NCI-H2171 (cell line): ENCODE measurements at places on chromosomes 1 and 21.
A peak's percentile ranks its signal among the peaks of the same experiment; 100 is the strongest.

DNA sequence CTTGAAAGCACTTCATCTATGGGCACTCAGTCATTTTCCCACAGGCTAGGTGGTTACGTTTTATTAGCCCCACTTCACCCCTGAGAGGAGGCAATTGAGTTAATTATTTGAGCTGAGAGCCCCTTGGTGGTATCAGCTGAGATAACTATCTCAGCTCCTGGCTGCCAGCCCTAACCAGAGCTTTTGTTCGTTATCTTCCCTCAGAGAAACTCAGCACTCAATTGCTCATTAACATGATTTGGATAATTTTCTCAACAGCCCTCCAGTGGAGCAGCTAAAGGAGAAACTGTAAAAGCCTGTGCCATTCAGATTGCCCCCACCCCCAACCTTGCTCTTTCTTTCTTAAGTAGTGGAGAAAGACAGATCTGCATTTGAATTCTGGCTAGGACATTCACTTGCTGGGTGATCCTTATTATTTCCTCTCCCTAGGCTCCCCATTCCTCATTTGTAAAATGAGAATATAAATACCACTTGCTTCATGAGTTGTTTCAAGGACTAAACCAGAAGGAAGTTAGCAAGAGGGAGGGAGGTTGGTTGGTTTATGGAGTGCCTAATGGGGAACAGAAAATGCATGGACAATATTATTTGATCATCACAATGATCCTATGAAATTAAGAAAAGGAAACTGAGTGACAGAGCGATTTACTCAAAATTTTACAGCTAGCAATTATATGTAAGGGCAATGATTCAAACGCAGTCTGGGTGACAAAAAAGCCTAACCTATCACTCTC, 218.7 kb upstream of the FGGY start:
- DNase-seq = no peak

DNA sequence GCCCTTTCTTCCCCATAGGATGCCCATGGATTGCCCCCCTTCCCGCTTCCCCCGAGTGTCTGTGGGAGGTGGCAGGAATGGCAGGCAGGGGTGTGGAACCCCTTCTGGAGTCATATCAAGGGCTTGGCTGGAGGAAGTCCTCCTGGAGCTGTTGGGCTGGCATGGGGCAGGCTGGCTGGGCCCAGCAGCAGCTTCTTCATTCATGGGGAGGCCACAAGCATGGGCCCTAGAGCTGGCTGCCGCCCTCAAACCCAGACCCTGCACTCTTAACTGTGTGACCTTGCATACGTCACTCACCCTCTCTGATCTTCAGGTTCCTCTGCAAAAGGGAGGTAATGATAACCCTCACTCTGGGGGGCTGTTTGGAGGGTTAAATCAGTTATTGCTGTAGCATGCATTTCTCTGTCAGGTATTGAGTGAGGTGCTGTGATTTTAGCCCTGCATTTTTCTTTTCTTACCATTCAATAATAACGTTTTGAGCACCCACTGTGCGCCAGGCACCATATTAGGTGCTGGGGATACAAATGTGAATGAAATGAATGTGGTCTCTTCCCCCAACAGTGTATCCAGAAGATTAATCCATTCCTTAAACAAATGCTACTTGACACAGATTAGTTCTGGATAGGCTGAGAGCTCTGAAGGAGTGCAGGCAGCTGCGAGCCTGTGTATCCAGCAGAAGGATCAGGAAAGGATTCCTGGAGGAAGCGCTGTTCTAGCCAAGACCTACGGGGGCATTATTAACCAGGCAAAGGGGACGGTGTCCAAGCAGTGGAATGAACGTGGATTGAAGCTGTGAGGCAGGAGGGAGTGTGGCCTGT, 9.3 kb downstream of the PCSK9 start:
- no peak for DNase-seq

DNA sequence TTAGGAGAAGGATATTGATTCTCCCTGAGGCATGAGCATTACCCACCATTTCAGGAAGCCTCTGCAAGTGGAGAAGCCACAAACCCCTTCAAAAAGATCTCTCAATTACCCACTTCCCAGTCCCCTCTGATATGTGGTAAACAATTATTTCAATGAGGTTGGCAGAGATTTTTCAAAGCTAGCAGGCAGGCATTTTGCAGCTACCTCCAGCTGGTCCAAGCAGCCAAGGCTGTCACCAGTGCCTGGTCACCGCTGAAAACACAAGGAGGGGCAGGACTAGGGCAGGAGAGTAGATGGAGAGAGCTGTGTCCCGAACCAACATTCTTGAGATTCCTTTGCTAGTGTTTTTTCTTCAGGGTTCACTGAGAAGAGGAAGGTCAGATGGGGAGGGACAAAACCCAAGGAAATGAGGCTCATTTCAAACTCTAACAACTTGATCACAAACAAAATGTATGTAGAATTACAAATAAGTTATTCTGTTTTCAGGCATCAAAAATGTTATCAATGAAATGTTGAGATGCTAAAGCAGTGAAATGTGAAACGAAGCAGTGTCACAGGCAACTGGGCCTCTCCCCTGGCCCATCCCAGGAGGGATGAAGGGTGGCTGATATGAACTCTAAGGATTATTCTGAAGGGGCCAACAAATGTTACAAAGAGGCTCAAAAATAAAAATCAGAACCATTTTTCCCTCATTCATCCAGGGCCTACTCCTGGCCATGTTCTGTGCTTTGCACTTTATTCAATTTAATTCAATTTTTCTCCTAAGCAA, 22.3 kb downstream of the APP start:
- no peak for DNase-seq

- DNase-seq = no peak
Observed at GRCh38 chr1:158649052-158649451, 37.5 kb downstream of the SPTA1 start.

DNA sequence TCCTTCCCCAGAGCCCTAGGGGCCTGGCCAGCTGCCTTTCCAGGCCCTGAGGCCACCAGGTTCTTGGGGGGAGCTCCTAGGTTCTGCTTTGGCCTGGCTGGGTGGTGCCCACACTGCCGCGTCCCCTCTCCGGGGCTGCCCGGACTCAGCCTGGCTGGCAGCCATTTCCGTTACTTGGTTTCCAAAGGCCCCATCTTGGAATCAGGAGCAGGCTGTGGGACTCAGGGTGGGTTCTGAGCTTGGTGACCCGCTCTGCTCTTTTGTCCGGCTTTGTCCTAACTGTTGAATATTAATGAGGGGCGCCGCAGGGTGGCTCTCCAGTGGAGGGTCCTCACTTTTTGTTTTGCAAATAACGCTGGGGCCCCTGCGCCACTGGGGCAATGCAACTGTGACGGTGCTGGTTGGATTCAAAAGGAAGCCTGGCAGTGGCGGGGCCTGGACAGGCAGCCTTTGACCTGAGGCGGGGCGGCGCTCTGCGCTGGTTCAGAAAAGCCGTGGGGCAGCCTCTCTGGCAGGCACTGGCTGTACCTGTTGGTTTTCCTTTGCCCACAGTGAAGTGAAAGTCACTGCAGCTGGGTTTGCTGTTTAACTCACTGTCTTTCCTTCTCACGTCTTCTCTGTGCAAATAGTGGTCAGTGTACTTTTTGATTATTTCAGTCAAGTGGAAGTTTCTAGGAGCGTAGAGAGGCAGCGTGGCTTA, 20.2 kb downstream of the SKI start:
- DNase-seq = no peak

- DNase-seq = no peak
Observed at GRCh38 chr1:112544751-112545150, 36.0 kb downstream of the WNT2B start.

GRCh38 chr1:80211691-80212380, 1205.3 kb upstream of the ADGRL4 start:
- no peak for DNase-seq

- no peak for DNase-seq
Observed at GRCh38 chr1:194184974-194185373, 998.6 kb upstream of the B3GALT2 start.

DNA sequence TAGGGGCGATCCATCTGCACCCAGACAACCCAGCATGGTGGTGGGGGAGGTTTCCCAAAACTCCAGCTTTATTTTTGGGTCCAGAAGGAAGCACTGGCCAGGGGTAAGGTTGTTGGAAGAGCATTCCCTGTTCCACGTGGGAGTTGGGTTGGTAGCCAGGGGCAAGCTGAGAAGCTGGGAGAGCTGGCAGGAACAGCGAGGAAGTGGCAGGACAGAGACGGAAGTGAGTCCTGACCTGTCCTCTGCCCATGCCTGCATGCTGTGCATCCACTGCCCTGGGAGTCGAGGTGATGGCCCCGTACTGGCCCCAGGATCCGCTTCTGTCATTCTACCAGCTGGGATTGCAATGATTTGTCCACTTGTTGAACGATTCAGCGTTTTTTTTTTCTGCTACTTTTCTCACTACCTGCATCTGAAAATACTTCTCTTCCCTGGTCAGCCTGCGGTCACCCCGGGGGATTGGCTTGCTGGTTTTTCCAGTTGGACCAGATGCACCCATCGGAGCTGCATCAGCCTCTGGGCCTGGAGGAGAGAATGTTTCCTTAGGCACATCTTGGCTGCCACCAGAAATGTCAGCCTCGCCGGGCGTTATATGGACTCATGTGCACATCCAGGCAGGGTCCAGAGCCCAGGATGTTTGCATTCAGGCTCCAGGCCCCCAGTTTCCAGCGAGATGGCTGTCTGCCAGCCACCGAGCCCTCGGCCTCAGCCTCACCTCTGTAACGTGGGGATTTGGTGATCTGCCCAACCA, 28.3 kb upstream of the TMPRSS2 start:
- DNase-seq = no peak

GRCh38 chr1:74434321-74434720, 78.1 kb downstream of the LRRC53 start:
- no peak for DNase-seq

DNA sequence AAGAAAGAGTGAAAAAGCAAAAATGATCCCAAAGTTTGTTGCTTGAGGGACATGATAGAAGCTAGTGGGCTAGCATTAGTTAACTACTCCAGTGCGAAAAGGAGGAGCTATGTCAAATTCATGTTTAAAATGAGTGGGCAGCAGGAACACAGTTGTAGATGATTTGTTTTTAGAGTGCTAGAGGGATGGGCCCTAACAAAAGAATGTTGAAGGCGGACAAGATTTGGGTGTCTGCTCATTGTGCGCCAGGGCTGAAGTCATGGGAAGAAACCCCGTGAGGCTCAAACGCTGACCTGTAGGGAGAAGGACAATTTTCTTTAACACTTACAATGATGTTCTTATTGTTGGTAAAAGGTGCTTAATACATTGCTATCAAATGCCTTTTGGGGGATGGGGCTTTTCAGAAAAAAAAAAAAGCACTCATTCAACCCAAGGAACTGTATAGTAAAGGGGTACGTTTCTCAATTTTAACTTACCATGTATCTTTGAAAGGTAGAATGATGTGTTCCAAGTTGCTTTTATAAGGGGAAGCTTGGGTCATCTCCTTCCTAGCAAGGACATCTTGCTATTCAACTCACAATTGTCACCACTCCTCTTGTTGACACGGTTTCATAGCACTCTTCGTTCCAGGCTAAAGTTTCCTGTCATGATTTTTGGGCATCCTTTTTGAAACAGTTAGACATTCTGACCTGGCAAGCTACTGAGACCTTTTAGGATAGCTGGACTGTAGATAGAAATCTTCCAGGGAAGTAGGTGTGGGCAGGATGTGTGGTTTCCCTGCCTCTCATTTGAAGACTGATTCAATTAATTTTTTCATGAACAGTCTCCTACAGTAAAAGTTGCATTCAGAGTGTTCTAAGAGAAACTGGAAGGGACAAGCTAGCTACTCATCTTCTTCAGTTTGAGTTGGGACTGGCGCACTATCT, 53.0 kb upstream of the CNN3 start:
- no peak for DNase-seq

DNA sequence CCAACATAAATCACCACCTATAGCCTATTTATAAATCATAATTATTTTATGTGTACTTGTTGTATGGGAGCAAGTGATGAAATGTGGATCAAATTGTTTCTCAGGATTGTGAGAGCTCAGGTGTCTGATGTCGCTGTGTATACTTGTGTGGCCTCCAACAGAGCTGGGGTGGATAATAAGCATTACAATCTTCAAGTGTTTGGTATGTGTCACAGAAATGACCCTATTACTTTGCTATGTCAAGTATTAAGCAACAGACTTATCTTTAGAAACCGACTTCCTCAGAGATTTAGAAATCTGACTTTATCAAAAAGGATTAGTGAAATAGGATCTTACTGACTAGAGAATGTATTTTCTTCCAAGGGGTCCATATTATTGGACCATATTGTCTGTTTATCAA, 280.9 kb downstream of the TPR start:
- DNase-seq = no peak

DNA sequence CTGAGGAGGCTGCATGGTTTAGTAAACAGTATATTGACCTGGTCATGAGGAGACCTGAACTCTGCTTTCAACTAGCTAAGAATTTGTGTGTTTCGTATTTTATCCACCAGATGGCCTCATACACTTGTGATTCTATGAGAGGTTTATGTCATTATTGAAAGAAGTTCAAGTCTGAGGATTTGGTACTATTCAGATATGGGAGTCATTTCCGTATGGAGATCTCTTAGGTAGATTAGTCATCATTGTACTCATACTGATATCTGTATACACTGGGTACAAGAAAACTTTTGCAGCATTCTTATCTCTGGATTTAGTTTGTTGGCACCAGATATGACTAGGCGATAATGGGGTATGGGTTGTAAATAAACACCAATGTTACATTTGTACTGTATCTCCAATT, 26.6 kb downstream of the ATF6 start:
- DNase-seq = peak; percentile 26

DNA sequence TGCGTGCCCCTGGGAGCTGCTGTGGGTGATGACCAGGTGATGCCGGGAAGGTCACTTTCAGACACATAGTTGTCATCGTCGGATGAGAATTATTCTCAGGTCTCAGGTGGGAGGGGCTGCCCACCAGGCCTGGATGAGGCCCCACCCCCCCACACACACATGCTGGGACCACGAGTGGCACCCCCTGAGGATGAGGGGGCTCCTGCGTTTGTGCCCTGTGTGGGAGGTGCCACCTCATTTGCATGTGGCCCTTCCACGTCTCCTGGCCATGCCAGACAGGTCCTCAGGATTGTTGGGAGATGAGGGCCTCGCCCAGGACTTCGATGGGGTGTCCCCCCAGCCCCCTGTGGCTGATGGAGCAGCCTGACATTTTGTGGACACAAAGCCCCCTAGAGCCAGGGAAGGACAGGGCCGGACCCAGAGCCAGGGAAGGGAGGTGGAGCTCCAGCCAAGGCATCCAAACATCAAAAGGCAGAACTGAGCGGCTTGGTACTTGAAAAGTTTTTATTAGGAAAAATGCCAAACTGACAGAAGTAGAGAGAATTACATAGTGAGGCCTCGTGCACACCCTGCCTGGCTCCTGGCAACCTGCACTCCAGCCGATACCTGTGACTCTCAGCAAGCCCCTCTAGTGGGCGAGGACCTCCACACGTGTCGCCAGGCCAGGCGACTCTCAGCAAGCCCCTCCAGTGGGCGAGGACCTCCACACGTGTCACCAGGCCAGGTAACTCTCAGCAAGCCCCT, 55.7 kb downstream of the PRKCZ start:
- no peak for DNase-seq

- DNase-seq = no peak
Observed at GRCh38 chr1:179785031-179785431, 41.9 kb downstream of the FAM163A start.
